Activated CD4-positive, alpha-beta T cell treated with anti-CD3 and anti-CD28 coated beads, Interleukin-2, amount 50 U/mL, for 48 hours (primary cell): ENCODE measurements at places on chromosomes 13 and 19.
A peak's percentile ranks its signal among the peaks of the same experiment; 100 is the strongest.

- DNase-seq = no peak
Observed at GRCh38 chr13:26320766-26321165, 66.8 kb downstream of the CDK8 start.

DNA sequence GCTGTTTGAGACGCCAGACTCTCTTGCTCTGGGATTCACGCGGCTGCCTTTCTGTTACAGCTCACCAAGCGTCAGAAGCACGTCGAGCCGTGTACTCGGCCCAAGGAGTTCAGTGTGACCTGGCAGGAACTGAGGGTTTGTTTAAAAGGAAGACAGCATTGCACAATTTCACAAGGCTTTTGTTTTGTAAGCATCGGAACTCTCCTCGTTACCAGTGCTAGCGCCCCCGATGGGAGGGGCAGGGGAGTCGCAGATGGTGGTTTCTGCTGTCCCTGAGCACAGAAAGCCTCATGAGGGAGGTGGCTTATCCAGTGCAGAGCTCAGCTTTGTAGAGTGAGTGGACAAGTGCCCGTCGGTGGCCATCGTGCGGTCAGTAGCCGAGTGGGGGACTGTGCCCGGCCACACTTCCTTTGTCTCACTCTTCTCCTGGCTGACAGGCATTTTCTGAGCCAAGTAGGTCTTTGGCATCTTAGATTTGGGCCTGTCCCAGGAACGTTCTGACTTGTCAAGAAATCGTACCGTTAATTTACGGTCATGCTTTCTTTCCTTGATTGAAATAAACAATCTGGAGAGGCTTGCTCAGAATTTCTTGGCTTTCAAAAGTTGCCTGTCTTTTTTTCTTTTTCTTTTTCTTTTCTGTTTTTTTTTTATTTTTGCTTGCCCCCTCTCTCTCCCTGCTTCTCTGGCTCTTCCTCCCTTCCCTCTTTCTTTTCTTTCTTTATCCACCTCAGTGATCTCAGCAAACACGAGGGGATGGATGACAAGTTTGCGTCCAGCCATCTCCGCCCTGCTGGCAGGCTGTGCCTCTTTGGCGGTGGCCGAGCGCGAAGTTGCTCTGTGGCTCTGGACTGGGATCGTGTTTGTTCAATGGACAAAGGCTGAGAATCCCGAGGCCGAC lies 7.7 kb downstream of the KDM4B start:
- no peak for DNase-seq

- DNase-seq = no peak
Observed at GRCh38 chr19:51172223-51172622, 30.1 kb downstream of the SIGLEC7 start.

GRCh38 chr19:16373532-16373931 lies 48.9 kb downstream of the KLF2 start:
- no peak for DNase-seq

DNA sequence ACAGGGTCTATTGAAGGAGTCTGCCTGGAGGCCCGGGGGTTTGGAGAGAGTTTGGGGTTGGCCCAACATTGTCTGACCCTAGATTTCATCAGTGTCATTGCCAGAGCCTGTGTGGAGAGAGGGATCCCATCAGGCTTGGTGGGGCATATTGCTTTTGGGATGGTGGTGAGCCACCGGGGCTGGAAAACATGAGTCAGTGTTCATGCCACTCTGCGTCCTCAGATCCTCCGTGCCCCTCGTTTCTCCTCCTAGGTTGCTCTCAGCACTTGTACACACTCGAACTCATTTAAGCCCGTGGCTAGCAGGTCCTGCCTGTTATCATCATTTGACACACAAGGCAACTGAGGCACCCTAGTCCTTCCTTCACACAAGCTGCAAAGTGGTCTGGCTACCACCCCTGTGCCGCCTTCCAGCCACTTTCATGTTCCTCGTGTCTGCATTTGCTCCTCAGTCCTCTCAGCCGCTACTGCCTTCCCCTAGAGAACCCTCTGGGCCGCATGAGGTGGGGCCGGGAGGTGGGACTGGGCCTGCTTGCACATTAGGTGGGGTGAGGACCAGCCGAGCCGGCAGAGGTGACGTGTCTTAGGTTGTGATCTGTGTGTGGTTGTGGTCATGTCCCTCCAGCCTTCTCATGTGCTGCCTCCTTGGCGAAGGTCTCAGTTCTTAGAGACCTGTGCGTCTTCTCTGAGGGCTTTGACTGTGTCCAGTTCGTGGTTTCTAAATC lies 3.6 kb downstream of the NACC1 start:
- peak; percentile 40 for DNase-seq

DNA sequence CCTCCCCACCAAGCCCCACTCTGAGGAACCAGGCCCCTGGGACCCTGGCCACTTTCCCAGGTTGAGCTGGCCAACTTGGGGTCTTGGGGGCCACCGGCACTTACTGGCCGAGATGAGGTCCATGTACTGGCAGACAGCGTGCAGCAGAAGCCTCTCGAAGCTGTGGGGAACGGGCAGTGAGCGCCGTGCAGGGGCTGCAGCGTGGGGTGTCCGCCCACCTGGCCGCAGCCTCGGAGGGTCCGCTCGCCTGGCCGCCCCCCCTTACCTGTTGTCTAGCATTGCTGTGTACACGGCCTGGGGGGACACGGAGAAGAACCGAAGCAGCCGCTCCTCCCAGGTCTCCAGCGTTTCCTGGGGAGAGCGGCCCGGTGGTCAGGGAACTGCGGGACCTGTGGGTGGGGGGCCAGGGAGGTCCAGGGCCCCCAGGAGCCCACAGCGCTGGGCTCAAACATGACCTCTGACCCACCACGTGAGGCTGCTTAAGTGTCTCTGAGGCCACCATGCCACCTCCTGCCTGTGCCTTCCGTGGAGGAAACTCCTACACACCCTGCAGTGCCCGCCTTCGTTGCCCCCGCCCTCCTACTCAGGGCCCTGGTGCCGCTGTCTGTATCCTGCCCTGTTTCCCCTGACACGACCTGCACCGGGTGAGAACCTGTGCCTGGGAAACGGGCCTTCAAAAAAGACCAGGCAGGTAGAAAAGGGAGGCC lies 6.2 kb downstream of the RNU6-9 start:
- DNase-seq = no peak

- DNase-seq = no peak
Observed at GRCh38 chr13:106036870-106037269, 498.6 kb downstream of the EFNB2 start.

GRCh38 chr19:52670046-52670445 lies 31.9 kb upstream of the ZNF83 start:
- DNase-seq = no peak

DNA sequence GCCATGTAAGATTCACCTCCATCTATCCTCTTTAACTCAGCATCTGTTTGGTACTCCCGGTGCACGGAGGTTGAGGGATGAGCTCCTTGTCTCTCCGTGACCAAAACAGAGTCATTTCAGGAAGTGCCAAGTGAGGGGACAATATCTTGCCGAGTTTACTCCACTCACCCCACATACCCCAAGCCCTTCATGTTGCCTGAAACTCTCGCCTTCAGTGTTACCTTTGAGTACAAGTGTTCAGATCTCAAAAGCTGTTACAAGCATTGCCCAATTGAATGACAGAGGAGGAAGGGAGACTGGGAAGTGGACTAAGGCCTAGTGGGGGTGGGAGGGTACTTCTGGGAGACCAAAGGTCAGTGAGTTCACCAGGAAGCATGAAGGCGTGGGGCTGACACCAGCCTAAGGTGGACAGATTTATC lies 6.0 kb upstream of the SIGLEC12 start:
- no peak for DNase-seq

DNA sequence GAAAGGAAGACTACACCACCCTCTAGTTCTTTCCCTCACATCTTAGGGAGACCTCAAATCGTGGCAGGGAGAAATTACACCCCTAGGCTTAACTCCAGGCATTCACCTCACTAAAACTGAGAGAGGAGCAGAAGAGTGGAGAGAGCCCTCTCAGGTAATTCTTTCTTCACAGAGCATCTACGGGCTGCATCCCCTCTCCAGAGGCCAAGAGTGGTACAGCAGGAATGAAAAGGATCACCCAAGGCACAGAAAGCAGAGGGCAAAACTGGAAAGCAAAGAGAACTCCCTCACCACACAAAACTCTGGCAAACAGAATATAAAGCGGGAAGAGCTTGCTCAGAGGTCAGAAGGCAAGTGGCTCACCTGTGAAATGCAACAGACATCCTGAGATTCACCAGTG lies 661.2 kb downstream of the TBC1D4 start:
- DNase-seq = no peak

- no peak for DNase-seq
Observed at GRCh38 chr19:30536975-30537374, 164.8 kb downstream of the ZNF536 start.

DNA sequence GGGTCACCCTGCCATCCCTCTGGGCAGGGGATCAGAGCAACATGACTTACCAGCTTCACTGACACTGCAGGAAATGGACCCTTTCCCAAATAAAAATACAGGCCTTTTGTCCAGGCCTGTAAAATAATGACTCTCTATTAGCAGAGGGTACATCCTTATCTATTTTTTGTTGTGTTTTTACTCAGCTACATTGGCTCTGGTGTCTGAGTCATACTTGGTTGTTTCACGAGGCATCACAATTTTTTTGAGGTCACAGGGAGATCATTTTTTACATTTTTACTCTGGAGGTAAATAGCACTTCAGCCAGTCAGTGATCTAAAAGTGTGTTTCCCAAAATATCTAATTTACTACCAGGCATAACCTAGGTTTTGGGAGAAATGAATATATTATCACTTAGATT lies 6.9 kb upstream of the HTR2A start:
- DNase-seq = no peak

DNA sequence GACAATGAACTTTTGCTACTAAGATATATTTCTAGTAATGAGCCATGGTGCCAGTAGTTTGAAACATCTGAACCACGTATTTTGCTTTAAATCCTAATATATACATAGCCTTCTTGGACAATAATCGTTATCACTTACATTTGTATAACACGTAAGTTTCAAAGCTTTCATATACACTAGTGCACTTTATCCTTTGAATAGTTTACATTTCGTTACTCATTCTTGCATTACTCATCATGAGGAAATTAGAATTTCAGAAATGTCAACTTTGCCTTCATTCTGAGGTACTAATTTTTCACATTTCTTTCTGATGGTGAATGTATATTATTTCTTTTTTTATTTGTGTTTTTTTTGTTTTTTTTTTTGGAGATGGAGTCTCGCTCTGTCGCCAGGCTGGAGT lies 5.8 kb downstream of the KBTBD7 start:
- DNase-seq = no peak

- no peak for DNase-seq
Observed at GRCh38 chr13:107466326-107467099, 748.8 kb downstream of the LIG4 start.

GRCh38 chr19:27972291-27973040 lies 1240.5 kb downstream of the UQCRFS1 start:
- DNase-seq = no peak

DNA sequence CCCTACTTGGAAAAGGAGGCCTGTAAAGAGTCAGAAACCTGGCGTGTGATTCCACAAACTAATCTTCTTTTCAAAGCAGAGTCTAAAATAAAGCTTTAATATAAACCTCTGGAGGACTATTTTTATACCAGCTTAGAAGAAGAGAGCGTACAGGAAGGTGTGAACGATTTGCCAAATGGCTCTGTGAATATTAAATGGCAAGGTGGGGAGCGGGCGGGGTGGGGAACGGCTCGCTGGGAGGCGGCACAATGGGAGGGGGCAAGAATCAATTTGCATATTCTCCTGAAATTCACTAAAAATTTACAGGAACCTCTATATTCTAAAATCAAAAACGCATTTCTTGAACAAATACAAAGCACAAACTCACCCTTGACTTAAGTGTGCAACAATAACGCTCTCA lies 982 bp downstream of the ZNF780B start:
- no peak for DNase-seq

GRCh38 chr13:29479716-29480492 lies 115.6 kb downstream of the SLC7A1 start:
- no peak for DNase-seq

GRCh38 chr13:46181377-46181839 lies 569 bp downstream of the LCP1 start:
- no peak for DNase-seq

- no peak for DNase-seq
Observed at GRCh38 chr19:41330946-41331678, 21.1 kb downstream of the CCDC97 start.

- DNase-seq = no peak
Observed at GRCh38 chr19:53182202-53182601, 11.0 kb downstream of the ZNF665 start.

GRCh38 chr13:75721307-75721706 lies 85.2 kb downstream of the LMO7 start:
- DNase-seq = no peak

GRCh38 chr13:106597186-106597585 lies 29.2 kb upstream of the ARGLU1 start:
- no peak for DNase-seq

- DNase-seq = no peak
Observed at GRCh38 chr13:33445476-33445875, 159.9 kb upstream of the STARD13 start.

GRCh38 chr19:54893406-54893805 lies 12.5 kb upstream of the NCR1 start:
- no peak for DNase-seq

- DNase-seq = no peak
Observed at GRCh38 chr13:30702006-30702405, 33.3 kb upstream of the ALOX5AP start.

GRCh38 chr13:99355267-99356011 lies 48.2 kb upstream of the GPR183 start:
- peak; percentile 34 for DNase-seq

- DNase-seq = peak; percentile 71
Observed at GRCh38 chr19:2032296-2032941, 16.9 kb upstream of the BTBD2 start.

GRCh38 chr19:991174-991931 lies 7.2 kb downstream of the WDR18 start:
- DNase-seq = peak; percentile 68

GRCh38 chr19:6343462-6343861 lies 10.1 kb upstream of the ACER1 start:
- no peak for DNase-seq

DNA sequence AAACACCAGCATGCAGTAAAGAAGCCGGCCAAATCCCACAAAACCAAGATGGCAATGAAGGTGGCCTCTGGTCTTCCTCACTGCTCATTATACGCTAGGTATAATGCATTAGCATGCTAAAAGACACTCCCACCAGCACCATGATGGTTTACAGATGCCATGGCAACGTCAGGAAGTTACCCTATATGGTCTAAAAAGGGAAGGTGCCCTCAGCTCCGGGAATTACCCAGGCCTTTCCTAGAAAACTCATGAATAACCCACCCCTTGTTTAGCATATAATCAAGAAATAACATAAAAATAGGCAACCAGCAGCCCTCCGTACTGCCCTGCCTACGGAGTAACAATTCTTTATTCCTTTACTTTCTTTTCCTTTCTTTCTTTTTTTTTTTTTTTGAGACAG lies 21.1 kb upstream of the PLEKHF1 start:
- DNase-seq = no peak

DNA sequence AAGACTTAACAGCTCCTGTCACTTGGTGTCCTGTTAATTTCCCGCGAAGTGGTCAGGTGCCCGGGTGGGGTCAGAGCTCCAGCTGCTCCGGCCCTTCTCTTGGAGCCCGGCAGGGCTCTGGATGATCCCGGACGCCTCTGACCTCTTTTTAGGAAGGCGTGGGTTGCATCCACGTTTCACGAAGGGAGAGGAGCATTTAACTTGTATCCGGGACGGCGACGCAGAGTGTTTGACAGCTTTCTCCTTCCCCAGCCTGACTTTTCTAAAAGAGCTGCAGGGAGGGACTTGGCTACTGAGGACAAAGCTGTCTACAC lies 656 bp downstream of the ZNF155 start:
- DNase-seq = peak; percentile 11

- no peak for DNase-seq
Observed at GRCh38 chr19:41744850-41745249, 10.5 kb upstream of the CEACAM6 start.
